ENCODE measurements at places on chromosomes 16 and 17.

- no peak for DNase-seq
These were observed 431 bp downstream of the DYNC1LI2 start for GRCh38 chr16:66751053-66751302.

- no peak for DNase-seq
These were observed 50.7 kb downstream of the PRMT7 start for GRCh38 chr16:68361485-68361884.

- DNase-seq: no peak
These were observed at the start of gene JPH3 for GRCh38 chr16:87602001-87602775. TSS of gene JPH3 (plus strand) at chr16:87602508. CDS start at chr16:87603147, 639 bp downstream.

DNA sequence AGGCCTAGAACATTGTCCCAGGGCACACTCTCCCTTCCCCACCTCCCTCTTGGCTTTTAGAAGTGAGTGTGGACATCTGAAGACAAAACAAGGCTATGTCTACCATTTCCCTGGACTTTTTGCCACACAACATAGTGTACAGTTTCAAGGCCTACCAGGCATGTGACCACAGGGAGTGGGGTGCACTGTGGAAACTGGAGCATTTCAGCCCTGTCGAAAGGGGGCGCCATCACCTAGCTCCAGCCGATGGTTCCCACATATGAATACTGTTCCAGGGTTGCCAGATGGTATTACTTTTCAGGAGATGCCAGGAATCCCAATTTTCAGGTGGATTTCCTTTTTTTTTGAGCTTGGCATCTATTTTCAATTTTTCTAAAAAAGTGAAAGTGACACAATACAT lies 140.7 kb downstream of the KATNIP start:
- DNase-seq: no peak

GRCh38 chr17:62626719-62627218 lies 701 bp upstream of the MRC2 start:
- no peak for DNase-seq

GRCh38 chr17:49015179-49015923 lies 18.2 kb downstream of the IGF2BP1 start:
- no peak for DNase-seq

GRCh38 chr17:41439375-41439774 lies 1.4 kb downstream of the KRT38 start:
- no peak for DNase-seq

DNA sequence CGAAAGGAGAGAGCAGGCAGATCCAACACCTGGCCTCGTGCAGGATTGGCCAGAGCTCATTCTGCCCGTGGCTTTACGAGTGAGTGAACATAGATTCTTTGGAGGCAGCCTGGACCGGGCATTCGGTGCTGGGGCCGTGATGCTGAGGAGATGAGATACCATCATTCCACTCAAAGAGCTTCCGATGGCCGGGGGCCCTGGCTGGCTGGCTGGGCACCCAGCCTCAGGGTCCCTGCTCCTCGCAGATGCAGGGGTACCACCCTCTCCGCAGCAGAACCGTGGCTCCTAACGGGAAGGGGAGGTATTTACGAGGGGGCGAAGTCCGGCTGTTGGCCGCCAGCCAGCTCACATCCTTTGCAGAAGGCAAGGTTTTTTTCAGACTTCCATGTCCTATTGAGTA lies 66.1 kb upstream of the FOXF1 start:
- no peak for DNase-seq

DNA sequence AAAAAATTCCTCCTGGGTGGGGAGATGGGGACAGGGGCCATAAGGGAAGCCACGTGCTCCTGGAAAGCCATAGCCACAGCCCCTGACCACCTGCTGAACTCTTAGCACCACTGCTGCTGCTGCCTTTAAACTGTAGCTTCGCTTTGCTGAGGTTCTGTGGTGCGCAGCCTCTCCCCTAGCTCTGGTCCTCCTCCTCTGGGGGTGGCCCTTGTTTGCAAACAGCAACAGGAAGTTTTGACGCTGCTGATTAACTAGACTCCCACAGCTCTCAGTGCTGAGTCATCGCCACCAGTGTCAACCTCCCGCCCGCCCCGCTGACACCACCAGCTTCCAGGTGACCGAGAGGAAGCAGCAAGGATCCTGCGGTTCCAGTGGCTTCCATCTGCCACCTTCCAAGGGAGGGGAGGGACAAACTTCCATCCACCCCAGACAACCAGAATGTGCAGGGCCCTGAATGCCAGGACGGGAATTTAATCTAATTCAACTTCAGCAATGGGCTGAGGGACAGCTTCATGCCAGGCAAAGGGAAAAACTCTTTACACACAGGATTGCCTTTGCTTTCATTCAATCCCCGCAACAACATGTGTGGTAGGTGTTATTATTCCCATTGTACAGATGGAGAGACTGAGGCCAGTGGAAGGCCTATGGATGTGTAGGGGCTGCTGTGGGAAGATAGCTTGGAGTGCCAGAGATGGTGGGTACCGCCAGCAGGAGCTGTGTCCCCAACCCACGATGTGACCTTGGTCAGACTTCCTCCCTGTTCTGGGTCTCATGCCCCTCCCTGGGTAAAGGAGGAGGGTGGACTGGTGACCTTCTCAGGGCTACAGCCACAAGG lies 8.1 kb upstream of the KIFC3 start:
- no peak for DNase-seq

- DNase-seq: no peak
These were observed 36.6 kb downstream of the MPRIP start for GRCh38 chr17:17078832-17079231.

DNA sequence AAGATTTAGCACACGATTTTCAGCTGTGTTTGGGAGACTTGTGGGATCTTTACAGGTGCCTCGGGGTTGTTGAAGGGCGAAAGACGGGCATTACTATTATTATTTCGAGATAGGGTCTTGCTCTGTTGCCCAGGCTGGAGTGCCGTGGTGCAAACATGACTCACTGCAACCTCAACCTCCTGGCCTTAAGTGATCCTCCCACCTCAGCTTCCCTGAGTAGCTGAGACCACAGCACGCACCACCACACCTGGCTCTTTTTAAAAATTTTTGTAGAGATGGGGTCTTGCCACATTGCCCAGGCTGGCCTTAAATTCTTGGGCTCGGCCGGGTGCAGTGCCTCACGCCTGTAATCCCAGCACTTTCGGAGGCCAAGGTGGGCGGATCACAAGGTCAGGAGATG lies 29.7 kb upstream of the PHB1 start:
- DNase-seq: no peak

- no peak for DNase-seq
These were observed 15.7 kb upstream of the WFDC1 start for GRCh38 chr16:84278968-84279367.

GRCh38 chr17:35119370-35120165 lies at the start of gene RAD51D:
TSS of gene RAD51D (minus strand) at chr17:35119860. CDS start at chr17:35119613, 247 bp downstream.
- DNase-seq: peak; percentile 41

GRCh38 chr17:66542129-66542966 lies 239.9 kb downstream of the PRKCA start:
- DNase-seq: no peak

GRCh38 chr17:27320222-27320560 lies 26.3 kb downstream of the WSB1 start:
- DNase-seq: no peak

DNA sequence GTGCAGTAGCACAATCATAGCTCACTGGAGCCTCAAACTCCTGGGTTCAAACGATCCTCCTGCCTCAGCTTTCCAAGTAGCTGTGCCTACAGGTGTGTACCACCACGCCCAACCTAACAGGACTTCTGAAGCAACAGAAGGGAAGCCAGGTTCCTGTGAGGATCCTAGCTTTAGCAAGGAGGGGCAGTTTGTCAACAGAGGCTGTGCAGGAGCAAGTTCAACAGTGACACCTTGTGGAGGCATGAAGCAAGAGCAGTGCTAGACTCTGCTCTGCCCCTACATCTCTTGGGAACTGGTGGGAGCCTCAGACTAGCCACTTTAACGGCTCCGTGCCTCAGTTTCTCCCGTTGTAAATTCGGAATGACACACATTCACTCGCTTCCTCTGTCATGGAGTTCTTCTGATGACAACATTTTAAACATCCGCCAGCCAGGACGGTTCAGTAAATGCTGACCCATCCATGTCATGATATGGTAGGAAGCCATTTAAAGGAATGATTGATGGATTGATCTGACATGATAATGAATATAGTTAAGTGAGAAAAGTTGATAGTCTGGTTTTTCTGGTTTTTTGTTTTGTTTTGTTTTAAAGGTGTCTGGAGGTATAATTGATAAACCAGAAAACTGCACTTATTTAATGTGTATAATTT lies 218.7 kb downstream of the MRTFB start:
- DNase-seq: no peak

GRCh38 chr17:11151818-11152425 lies 89.1 kb upstream of the SHISA6 start:
- no peak for DNase-seq

DNA sequence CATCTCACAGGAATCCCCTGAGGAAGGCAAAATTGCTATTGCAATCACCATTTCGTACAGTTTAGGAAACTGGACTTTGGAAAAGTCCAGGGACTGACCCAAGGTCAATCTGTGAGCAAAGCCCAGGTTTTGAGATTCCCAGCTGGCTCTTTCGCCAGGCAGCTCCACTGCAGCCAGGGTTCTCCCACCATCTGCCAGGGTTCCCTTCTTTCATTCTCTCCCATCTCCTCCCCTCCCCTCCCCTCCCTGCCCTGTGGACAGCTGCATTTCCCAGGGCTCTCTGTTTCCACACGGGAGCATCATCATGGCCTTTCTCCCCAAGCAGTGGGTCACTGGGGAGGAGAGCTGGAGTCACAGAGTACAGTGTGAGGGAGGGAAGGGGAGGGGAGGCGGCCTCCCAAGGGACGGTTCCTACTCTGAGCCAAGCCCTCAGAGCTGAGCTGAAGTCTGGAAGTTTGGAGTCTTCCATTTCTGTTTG lies 11.9 kb upstream of the GSDMA start:
- no peak for DNase-seq

Measured in amygdala (tissue), 56 donors.